ENCODE measurements at places on chromosomes 11 and 22. TPM values are rescaled to one million over a fixed set of nuclear protein-coding genes. Genes with fewer than 3 reads are reported as not detected.
A peak's percentile ranks its signal among the peaks of the same experiment; 100 is the strongest.

UBXN1 gene
- 108 TPM for total RNA-seq

DNA sequence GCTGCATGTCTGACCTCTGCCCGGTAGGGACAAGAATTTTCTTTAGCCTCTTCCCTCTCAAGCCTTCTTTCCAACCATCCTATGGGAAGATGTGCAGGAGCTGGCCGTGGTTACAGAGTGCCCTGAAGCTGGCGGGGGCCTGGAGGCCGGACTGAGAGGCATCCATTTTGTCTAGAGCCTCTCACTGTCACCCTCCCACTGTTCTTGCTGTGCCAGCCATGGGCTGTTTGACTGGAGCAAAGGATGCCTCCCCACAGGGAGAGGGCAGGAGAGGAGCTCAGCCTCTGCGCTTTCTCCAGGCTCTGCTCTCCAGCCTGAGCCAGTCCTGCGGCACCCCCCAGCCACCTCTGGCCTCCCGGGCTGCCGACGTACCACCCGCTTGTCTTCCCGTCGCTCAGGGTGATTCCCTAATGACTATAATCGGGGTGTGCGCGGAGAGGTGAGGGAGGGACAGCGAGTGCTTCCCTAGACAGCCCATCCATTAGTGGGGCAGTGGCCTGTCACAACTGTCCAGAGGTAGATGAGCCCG is 123.8 kb downstream of the NECTIN1 start:
- no peak for DNase-seq

- DNase-seq = peak; percentile 94
Observed at GRCh38 chr11:2305140-2305778, 3.4 kb downstream of the TSPAN32 start.

CD248 gene
- 810 TPM for total RNA-seq

CNTN5 gene
- not detected for total RNA-seq

Measured in mesenteric fat pad (tissue), 1 donor.